ENCODE measurements at places on chromosomes 3 and 15.

DNA sequence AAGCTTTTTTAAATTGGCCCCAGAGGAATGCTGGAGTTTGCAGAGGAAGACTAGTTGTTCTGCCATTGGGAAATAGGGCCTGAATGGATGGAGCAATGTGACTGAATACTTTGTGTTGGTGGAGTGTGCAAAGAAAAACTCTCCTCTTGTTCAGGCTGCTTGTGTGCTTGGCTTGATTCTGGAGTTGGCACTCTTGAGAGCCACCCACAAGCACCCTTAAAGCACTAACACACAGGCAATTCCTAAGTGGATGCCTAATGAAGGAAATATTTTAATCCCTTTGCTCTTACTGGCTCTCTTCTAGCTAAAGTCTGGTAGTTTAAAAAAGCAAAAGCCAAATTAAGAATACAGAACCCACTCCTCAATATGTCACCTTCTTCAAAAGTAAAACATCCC is 304.4 kb upstream of the C2CD4B start:
- no peak for DNase-seq

- no peak for DNase-seq
Observed at GRCh38 chr3:113084777-113085176, 94.0 kb downstream of the GTPBP8 start.

DNA sequence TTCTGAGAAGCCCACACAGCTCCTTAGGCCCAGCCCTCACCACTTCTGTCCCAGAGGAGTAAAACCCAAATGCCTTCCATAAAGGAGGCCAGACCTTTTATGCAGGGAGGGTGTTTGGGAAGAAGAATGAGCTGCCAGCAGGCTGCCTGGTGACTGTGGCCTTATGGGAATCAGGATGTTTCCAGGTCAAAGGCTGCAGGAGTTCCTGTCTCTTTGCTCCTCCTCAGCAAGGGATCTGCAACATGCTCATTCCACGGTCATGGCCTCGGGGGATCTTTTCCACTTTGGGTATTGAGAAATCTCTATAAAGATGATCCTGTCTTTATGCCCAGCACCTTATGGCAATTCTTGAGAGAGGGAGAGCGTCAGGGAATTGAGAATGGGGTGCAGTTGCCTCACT is 25.2 kb upstream of the MAGEF1 start:
- DNase-seq: no peak

- no peak for DNase-seq
Observed at GRCh38 chr3:83823095-83823494, 1135.7 kb upstream of the CADM2 start.

GRCh38 chr15:74130155-74130848 is at the start of gene ISLR2:
ISLR2 (plus strand) TSS chr15:74130586; CDS start chr15:74132755, 2,169 bp downstream.
- no peak for DNase-seq

GRCh38 chr3:46097691-46098241 is 70.5 kb upstream of the XCR1 start:
- DNase-seq: no peak

DNA sequence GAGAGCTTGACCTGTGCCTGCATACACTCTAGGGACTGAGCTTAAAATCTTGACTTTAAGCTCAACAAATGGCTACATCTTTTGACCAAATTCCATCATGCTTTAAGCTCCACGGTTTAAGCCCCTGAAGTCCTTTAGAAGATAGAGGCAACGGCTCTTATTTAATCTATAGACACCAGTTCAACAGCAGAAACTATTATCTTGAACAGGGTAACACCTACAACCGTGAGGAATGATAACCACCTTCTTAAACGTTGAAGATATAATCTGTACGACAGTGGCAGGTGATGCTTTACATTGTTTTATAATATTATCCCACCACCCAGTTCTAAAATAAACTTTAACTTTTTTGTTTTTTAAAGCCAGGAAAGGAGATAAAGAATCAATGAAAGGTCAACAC is 1007.8 kb downstream of the FHIT start:
- DNase-seq: no peak

- no peak for DNase-seq
Observed at GRCh38 chr15:42595626-42596240, 20.3 kb downstream of the STARD9 start.

DNA sequence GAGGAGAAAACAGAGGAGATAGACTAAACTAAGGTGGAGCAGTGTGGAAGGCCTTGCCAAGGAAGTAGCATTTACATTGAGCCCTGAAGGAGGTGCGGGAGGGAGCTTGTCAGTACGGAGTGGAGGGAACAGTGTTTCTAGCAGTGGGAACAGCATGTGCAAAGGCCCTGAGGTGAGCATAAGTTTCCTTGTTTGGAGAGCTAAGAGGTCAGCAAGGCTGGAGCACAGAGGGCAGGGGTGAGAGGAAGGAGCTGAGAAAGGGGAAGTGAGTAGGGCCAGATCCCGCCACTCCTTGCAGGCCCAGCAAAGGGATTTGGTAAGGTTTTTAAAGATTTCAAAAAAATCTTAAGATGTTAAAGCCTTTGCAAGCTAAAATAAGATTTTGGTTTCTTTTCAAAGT is 70.1 kb downstream of the HMCES start:
- DNase-seq: no peak

GRCh38 chr3:98329392-98330124 is 24.1 kb upstream of the OR5K4 start:
- no peak for DNase-seq

DNA sequence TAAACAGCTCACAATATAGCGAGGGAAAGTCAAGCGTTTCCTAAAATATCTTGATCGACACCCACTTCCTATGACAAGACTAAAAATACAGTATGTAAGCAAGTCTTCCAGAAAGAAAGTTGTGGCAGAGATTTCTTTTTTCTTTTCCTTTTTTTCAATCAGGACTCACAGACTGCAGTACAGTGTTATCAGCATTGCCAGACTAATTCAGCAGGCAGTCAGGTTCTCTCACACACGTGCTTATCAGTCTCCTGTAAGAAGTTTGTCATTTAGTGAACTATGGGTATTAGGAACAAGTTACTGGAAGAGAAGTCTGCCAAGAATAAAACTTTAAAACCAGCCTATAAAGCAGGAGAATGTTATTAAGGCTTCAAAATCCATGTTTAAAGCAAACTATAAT is 32.8 kb upstream of the ZNF385D start:
- DNase-seq: no peak

DNA sequence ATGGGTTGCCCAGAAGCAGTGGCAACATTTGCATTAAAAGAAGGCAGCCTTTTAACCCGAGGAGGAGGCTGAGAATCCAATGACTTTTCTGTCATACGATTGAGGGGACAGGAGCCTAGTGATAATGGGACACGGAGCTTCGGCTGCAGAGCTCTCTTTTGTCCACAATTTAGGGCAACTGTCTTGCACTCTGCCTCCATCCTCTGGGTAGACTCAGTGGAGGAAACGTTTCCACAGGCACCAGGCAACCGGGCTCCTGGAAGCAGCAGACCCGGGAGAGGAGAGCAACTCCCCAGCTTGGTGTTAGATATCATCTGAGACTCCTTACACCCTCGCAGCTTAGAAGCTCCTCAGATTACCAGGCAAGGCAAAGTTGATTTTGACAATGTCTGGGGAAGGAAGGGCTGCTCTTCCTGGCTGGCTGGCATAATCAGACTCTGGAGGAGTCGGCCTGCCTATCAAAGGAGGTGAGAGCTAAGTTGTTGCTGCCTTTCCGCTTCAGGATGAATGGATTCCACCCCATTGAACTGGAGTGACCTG is 43.5 kb upstream of the RNU6-1 start:
- DNase-seq: no peak

DNA sequence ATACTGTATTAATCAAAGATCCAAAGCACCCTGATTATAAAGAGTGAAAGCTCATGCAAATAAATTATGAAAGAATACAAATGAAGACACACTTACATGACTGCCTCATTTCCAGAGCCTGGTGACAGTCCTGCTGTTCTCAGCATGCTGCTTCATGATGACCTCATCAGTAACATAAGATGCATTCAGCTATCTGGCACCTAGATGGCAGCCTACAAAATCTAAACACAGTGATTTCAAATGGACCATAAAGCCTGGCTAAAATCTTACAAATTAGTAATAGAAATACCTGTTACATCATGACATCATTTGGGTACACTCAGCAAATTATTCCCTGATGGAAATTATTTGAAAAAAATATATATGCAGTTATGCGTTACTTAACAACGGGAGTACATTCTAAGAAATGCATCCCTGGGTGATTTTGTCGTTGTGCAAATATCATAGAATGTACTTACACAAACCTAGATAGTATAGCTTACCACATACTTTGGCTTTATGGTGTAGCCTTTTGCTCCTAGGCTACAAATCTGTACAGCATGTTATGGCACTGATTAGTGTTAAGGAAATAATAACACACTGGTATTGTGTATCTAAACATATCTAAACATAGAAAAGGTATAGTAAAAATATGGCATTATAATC is 207.2 kb downstream of the EPHA3 start:
- no peak for DNase-seq

GRCh38 chr3:40387001-40387894 is at the start of gene ENTPD3:
ENTPD3 (plus strand) TSS chr3:40387184; CDS start chr3:40388058, 874 bp downstream.
- DNase-seq: peak; percentile 25

GRCh38 chr3:55468251-55468650 is 18.9 kb downstream of the WNT5A start:
- DNase-seq: no peak

DNA sequence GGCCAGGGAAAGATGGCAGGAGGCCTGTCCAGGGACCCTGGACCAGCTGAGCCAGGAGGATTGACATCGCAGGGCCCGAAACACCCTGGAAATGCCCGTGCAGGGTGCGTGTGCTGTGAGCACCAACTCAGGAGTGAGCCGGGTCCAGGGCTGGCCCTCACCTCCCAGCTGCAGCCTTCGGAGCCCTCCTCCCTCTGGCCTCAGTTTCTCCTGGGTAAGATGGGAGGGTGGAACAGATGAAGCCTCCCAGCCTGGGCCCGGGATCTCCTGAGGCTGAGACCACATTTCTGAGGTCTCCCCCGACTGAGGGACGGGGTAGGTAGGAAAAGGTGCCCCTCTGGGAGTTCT is 5.3 kb upstream of the CALML4 start:
- no peak for DNase-seq

GRCh38 chr3:177213801-177214535 is 16.7 kb upstream of the TBL1XR1 start:
- DNase-seq: no peak

DNA sequence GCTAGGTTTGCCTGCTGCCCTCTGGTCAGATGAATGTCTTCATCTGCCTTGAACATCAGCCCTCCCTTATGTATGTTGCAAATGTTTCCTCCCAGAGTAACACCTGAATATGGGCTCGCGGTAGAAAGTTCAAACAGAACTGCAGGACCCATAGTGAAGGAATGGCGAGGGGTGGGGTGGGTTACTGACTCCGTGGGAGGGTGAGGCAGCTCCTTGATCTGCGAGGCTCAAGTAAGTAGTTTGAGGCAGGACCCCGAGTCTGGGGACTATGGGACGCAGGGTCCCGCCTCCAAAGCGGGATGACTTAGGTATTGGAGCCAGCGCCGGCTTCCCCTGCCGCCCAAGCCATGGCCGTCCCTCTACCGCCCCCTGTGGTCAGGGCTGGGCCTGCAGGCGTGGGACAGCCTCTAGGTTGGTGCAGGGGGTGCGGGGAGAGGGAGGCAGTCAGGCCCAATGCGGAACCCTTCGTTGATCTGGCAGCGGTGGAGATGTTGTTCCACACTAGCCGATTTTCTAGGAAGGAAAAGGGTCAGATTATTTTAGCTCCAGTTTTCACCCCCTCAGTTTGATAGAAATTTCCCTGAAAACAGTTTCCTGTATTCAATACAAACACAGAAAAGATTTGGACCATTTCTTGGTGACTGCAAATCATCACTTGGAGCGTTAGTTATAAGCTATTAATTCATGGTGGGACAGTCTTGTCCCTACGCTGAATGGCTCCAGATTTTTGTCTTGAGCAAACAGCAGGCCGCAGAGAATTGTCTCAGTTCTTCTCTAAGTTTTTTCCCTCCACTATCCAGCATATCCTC is 72.3 kb downstream of the CORO2B start:
- DNase-seq: peak; percentile 49

DNA sequence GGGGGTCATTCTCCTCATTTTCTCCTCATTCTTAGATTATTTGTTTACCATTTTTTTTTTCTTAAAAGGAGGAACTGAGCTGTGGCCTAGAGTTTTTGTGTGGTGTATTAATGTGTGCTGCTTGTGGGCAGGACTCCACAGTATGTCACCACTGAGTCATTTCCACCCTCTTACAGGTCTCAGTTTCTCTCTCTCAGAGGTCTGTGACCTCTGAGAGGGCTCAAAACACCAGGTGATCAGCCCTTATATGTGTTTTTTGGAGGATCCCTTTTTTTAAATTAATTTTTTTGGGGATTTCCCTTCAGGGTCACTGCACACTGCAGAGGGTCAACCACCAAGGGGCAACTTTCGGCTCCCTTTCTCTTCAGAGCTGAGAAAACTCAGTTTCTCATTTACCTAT is 166.4 kb downstream of the SUCNR1 start:
- no peak for DNase-seq

- DNase-seq: no peak
Observed at GRCh38 chr3:75938921-75939320, 153.6 kb upstream of the ZNF717 start.

DNA sequence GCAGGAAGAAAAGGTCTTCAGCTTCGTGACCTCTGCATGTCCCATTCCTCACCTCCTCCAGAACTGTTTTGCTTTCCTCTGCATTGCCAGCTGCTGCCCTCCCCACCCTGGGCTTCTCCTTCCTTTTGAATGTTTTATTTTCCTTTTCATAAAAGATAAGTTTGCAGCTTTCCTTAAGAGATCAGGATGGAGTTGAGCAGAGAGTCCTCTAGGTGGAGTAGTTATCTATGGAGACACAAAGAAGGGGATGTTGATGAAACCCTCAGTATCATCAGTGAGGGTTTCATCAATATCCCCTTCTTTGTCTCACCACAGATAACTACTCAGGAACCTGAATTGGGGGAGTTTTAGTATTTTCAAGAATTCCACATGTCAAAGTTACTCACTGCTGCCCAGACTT is 19.0 kb upstream of the SLC25A36 start:
- peak; percentile 9 for DNase-seq

GRCh38 chr15:101172501-101173071 is 79.3 kb downstream of the CHSY1 start:
- DNase-seq: no peak

GRCh38 chr3:157384491-157384890 is 52.2 kb upstream of the PTX3 start:
- no peak for DNase-seq

GRCh38 chr3:122714273-122714672 is 33.6 kb downstream of the PARP14 start:
- DNase-seq: no peak

DNA sequence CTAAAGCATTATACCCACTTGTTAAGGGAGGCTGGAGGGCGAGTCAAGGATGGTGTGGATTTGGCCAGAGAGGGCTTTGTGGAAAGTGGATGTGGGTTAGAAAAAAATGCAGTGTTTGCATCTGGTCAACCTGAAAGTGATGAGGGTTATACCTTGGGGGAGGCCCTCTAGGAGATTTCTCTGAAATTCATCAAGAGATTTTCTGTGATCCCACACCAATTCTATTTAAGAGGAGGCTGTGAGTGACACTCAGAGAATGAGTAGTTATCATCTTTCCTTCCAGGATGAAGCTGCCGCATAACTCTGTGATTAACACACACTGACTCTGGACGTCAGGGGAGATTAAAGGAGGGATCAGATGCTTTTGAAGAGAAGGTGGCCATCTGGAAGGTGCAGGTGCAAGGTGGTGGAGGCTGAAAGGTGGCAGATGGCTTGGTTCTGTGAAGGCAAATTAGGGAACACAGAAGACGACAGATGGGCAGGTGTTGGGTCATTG is 54.8 kb downstream of the ANAPC13 start:
- DNase-seq: no peak

- no peak for DNase-seq
Observed at GRCh38 chr3:189820365-189820720, 189.2 kb downstream of the TP63 start.

- no peak for DNase-seq
Observed at GRCh38 chr3:36907911-36908646, 36.8 kb downstream of the TRANK1 start.

Measured in GM12891 (cell line).